ENCODE measurements at places on chromosomes 4 and X.

- no peak for DNase-seq
Measured at GRCh38 chr4:2281575-2282343, 19.9 kb upstream of the MXD4 start.

- peak; percentile 26 for DNase-seq
Measured at GRCh38 chr4:2860391-2861348, 17.0 kb downstream of the ADD1 start.

GRCh38 chrX:139889760-139890159 lies 43.1 kb downstream of the ATP11C start:
- no peak for DNase-seq

DNA sequence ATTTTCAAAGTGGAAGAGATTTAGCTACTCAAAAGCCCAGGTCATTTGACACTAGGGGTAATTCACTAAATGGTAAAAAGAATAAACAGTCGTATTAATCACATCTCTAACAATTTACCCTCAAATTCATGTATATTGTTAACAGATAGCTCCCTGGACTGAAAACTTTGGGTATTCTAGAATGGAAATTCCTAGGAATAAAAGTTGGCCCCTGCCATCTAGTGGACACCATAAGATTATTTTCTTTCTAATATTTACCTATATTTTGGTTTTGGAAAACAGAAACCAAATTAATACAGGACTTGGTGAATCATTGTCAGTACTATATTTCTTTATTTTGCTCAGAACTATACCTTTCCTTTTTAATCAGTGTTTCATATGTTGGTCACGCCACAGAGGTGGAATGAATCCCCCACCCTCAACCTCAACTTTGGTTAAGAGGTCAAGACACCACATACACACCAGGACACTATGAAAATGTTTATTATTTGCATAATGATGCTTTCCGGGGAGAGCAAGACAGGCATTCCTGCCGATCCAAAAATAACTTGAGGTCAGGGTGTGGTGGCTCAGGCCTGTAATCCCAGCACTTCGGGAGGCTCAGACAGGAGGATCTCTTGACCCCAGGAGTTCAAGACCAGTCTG lies 96.2 kb upstream of the APOOL start:
- no peak for DNase-seq

DNA sequence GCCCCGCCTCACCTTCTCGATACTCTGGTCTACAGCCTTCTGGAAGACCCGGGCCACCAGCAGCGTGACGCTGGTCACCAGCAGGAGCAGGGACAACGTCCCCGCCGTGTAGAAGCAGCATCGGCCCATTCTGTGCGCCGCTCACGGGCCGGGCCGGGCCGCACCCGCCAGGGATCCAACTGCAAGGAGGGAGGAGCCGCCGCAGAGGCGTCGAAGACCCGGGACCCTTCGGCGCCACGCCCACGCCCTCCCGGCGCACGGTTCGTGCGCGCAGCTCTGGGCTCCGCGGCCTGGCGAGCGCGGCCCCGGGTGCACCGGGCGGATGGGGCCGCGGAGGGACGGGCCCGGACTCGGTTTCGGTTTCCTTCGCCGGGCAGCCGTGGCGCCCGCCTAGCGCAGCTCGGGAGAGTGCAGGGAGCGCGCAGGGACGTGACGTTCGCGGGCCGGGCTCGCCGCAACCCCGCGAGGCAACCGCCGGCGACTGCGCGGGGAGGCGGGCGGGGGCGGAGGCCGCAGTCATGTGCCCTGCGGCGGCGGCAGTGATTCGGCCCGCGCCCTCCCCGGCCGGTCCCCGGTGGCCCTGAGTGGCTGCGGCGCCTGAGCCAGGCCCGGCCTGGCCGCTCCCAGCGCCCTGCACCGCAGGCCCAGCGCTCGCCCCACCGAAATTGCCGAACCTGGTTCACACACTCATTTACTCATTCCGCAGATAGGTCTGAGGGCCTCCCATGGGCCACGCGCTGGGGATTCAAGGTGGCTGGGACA lies at the start of gene SCARB2:
Gene SCARB2, minus strand, starts transcription at position 410 of the 762 bp plus-strand sequence. Its CDS starts 281 bp downstream, at position 129.
- peak; percentile 67 for DNase-seq

- no peak for DNase-seq
Measured at GRCh38 chr4:109390115-109390768, 43.4 kb upstream of the SEC24B start.

All from brain microvascular endothelial cell (primary cell).